ENCODE measurements at places on chromosomes 7 and 10.

DNA sequence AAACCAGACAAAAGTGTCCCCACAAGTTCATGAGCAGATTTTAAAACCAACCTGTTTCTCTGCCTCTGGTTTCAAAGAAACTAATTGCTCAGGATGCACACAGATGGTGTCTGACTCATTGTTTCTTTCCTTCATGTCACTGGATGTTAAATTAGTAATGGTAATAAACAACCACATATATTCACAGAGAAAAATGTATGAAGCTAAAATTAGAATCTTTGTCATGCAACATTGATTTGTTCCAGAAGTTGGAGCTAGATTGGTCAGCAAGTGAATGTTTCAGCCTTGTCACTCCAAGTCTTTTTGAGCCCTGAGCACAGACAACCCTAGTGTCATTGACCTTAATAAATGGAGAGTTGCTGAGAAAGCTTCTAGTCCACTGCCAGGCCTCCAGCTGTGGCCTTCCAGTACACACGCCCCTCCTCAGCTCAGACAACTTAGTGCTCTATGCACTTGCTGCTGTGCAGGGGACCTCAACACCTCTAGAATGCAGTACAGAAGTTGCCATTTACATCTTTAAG lies 175.9 kb downstream of the CCDC71L start:
- DNase-seq = no peak

GRCh38 chr10:20133669-20134189 lies 317.5 kb downstream of the PLXDC2 start:
- DNase-seq = no peak

- no peak for DNase-seq
These were observed 21.8 kb downstream of the MORN4 start for GRCh38 chr10:97611473-97611872.

GRCh38 chr10:75508239-75508813 lies 76.9 kb downstream of the LRMDA start:
- DNase-seq = no peak

DNA sequence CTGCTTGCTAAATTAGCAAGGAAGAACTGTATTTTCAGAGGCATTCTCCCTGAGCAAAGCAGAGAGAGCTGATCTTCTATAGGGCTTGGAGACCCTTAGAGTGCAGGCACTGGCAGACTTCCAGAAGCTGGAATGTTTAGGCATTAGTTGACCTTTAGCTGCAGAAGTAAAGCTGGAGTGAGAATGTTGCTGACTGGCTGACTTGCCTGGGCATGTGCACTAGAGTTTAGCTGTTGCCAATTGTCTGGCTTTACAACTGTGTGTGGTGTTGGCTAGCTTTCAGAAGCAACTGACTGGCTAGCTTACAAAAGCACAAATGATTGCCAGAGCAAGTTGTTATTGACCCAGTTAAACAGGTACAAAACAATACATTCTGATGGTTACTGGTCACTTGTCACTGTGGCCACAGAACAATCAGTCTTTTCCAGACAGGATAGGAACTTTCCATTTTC lies 25.1 kb downstream of the FAM13C start:
- DNase-seq = no peak

- DNase-seq = no peak
These were observed 33.9 kb downstream of the CHN2 start for GRCh38 chr7:29228289-29229011.

GRCh38 chr10:79542626-79543025 lies 17.6 kb downstream of the SFTPA2 start:
- no peak for DNase-seq

GRCh38 chr7:158283016-158283974 lies 304.3 kb downstream of the PTPRN2 start:
- DNase-seq = no peak

DNA sequence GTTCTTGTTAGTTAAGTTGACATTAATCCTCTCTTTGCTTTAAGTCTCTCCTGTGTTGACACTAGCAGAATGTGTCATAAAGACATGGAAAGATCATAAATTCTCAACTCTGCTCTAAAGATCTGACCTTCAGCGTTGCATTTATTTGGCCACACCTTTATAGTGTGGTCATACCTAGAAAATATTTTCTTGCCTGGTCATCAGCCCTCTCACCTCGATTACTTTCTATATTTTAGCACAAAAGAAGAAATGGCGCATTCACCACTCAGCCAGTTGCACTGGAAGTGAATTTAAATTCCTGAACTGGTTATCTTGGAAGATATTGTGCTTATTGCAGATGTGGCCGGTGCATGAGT lies 96.7 kb upstream of the PDCD4 start:
- DNase-seq = no peak

DNA sequence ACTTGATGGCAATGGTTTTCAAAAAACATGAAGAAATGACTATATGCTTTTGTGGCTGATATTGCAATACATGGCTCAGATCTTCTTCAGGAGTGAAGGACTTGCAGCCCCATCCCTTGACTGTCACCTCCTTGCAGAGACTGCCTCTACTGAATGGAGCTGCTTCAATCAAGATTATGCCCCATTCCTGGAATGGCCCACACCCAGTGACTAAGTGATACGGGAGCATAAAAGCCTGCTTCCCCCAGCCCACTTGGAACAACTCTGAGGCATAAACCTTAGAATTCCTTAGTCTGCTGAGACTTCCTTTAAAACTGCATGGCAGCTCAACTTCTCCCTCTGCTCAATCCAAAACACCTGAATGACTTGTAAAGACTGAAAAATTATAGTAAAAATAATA lies 957.1 kb downstream of the SORCS3 start:
- DNase-seq = no peak

DNA sequence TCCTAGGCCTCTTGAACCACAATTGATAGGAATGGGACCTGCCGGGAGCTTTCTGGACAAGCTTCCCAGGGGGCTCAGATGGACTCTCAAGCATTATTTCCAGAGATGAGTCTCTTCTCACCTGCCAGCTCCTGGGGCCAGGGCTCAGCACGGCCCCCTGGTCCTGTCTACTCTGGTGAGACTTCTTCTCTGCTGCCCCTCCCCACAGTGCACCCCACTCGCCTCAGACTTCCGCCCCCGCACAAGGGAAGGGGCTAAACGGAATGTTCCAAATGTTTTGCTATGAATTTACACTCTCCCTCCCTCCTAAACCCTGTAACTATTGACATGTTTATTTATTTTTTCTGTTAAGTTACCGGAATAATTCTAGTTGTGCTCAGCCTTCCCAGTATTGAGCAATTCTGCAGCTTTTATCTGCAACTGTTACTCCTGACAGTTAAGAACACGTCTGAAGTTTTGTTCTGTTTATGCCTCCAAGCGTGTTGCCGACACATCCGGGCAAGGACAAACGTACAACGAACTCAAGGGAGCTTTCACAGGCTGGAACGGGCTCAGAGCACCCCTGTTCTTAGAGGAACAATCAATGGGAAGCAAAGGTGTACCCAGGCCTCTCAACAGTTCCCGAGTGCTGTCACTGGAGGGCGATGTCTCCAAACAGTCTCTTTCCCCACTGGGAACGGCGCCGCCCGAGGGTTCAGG lies 55.2 kb downstream of the FHIP2A start:
- no peak for DNase-seq

DNA sequence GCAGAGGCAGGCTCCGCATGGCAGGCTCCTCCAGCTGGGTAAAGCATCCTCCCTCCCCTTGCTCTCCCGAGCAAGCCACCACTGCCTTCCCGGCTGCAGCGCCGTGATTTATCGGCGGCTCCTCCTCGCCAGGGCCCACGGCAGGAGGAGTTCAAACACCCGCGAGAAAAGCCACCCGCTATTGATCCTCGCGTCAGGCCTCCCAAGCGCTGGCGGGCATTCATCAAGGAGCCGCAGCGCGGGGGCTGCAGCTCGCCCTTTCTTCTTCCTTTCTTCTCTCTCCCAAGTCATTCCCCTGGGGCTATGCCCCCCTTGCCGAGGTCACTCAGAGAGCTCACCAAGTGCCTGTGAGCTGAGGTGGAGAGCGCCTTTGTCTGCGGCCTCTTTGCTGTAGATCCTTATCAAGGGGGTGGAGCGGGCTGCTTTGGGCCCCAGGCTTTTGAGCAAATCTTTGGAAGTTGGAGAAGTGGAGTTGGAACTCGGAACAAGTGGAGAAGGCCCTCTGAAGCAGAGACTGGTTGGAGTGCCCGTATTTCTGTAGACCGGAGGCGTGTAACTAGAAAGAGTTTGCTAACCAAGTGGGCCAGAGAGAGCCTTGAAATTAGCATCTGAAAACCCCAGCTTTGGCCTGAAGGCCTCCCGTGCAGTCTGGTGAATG lies 107.2 kb upstream of the PPIF start:
- DNase-seq = no peak
